ENCODE measurements at places on chromosomes 4 and X.

DNA sequence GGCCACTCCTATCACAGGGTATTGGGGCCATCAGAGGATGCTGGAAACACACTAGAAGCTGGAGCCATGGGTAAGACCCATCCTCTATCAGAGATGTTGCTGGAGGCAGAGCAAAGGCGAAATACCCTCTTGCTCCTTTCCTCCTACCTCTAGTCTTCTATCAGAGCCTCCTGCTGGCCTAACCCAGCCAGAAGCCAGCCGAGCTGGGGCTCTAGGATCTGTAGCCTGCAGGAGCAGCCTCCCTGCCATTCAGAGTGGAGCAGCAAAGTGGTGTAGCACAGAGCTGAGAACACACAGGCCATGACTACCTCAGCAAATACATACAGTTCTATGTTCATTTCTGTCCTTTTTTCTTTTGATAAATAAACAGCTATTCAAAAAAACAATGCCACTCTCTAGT is 35.7 kb downstream of the GATB start:
- no peak for DNase-seq

- DNase-seq = no peak
Measured at GRCh38 chr4:55989766-55990165, 41.0 kb downstream of the CEP135 start.

DNA sequence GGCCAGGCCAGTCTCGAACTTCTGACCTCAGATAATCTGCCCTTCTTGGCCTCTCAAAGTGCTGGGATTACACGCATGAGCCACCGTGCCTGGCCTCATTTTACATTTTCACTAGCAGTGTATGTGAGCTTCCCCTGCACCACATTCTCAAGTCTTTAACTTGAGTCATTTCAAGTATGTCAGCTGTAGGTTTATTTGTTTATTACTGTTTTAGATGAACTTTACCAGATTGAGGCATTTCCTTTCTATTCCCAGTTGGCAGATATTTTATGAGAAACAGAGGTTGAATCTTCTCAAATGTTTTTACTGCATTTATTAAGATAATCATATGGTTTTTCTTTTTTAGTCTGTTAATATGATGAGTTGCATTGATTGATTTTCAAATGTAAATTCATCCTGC is 114.6 kb upstream of the SH3RF1 start:
- DNase-seq = no peak

DNA sequence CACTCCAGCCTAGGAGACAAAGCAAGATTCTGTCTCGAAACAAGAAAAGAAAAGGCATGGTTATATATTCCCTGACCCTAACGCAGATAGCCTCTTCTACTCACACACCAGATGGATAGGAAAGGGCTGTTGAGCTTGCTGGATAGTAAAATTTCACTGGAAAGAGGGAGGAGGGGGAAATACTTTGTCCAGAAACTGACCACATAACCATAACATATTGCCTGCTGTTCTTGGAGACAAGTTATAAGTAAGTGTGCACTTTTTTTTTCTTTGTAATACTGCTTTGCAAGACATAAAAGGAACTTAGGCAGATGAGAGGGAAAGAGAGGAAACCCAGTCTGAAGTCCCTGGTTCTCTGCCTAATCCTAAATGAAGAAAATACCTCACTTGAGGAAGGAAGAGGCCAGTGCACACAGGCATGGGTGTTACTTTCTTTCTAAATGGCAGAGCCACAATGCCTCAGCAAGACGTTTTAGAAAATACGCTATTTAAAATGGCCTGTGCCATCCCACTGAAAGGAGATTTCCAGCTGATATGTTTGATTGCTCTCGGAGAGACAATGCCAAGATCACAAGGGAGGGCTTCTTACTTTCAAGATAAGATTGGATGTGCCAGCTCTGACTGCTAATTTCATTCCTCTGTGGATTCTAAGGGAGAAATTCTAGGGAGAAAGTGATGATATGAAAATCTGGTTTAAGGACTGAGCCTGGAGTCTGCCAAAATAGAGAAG is 140.6 kb downstream of the DCTD start:
- DNase-seq = no peak

DNA sequence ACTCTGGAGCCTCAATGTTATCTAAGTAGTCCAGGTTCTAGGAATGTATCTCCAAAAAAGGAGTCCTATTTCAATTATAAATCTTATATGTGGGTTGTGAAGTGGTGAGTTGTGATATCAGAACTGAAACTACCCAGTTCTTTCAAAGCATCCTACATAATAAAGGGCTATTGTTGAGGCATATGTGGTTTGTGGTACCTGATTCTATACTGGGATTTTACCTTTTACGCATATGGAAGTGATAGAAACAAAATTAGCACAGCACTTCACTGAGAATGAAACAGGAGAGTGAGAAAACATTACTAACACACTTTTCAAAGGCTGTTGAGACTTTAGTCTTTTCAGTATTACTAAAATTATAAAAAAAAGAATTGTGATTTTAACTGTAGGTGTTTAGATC is 417.7 kb upstream of the GALNT7 start:
- DNase-seq = no peak

- no peak for DNase-seq
Measured at GRCh38 chr4:109629775-109630174, 69.7 kb downstream of the MCUB start.

GRCh38 chr4:150547154-150547838 is 34.7 kb upstream of the MAB21L2 start:
- no peak for DNase-seq

GRCh38 chrX:12139934-12140611 is 1.8 kb downstream of the FRMPD4 start:
- DNase-seq = no peak

- no peak for DNase-seq
Measured at GRCh38 chr4:6614701-6615230, 25.7 kb upstream of the MRFAP1 start.

- no peak for DNase-seq
Measured at GRCh38 chr4:181821039-181822004, 421.9 kb upstream of the TENM3 start.

GRCh38 chrX:13693341-13693961 is 4.5 kb downstream of the RAB9A start:
- DNase-seq = peak; percentile 18

DNA sequence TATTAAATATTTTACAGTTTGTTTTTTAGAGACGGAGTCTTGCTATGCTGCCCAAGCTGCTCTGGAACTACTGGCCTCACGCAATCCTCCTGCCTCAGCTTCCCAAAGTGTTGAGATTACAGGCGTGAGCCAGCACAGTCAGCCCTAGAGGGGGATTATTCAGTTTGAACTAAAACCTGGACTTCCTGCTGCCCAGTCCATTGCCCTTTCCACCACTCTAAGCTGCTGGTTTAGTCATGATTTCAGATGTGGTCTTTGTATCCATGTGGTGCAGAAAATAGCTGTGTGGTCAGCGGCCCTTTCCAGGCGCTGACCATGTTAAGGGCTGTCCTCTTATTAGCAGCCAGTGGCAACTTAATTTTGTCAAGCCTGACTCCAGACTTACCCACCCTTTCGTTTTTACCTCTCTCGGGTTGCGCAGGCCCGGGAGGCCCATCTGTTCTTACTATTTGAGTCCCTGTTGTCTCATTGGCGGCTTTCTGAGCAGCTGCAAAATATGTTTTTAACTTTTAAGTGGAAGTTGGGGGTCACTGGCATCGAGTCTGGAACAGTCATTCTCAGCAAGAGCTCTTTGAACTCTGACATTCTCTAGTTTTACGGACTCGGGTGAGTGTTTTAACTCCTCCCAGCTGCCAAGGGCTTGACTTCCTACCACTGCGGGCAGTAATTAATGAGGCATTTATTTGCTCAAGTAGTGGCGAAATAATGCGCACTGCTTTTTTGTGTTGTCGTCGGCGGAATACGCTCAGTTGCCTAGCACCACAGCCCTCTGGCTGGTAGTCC is 773 bp upstream of the VMA21 start:
- DNase-seq = peak; percentile 8

- DNase-seq = no peak
Measured at GRCh38 chr4:6902318-6903042, 7.1 kb upstream of the TBC1D14 start.

GRCh38 chr4:6257247-6258025 is 12.2 kb upstream of the WFS1 start:
- no peak for DNase-seq

- no peak for DNase-seq
Measured at GRCh38 chr4:41466249-41466648, 71.7 kb upstream of the LIMCH1 start.

DNA sequence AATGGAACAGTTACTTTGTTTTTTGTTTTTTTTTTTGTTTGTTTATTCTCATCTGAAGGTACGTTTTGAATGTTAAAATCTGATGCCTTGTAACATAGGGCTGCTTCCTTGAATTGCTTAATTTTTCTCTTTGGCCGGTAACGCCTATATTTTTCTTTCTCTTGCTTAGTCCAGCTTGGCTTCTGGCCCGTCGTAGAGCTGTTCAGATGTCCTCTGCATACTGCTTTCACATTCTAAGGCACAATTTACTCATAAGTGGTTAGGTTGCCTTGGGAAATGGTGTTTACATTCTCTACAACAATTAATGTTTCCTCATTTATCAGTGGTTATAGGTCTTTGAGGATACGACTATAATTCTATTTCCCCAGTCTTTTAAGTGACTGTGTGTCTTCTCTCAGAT is 7.9 kb downstream of the NONO start:
- no peak for DNase-seq

DNA sequence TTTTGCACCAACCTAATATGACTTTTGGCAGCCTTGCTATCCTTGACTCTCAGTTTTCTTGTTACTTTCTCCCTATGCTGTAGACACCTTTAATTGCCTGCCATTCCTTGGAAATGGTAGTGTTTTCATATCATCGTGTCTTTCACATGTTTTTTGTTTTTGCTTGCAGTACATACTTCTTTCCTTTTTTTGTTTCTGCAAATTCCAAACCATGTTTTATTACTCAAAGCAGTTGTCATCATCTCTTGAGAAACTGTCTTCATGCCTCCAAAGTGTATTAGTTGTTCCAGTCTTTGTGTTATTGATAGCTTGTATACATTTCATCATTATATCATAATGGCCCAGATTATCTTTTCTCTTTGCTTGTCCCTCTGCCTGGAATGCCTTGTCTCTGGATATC is 57.1 kb downstream of the PDLIM5 start:
- no peak for DNase-seq

- no peak for DNase-seq
Measured at GRCh38 chr4:139392797-139393196, 61.1 kb upstream of the RAB33B start.

DNA sequence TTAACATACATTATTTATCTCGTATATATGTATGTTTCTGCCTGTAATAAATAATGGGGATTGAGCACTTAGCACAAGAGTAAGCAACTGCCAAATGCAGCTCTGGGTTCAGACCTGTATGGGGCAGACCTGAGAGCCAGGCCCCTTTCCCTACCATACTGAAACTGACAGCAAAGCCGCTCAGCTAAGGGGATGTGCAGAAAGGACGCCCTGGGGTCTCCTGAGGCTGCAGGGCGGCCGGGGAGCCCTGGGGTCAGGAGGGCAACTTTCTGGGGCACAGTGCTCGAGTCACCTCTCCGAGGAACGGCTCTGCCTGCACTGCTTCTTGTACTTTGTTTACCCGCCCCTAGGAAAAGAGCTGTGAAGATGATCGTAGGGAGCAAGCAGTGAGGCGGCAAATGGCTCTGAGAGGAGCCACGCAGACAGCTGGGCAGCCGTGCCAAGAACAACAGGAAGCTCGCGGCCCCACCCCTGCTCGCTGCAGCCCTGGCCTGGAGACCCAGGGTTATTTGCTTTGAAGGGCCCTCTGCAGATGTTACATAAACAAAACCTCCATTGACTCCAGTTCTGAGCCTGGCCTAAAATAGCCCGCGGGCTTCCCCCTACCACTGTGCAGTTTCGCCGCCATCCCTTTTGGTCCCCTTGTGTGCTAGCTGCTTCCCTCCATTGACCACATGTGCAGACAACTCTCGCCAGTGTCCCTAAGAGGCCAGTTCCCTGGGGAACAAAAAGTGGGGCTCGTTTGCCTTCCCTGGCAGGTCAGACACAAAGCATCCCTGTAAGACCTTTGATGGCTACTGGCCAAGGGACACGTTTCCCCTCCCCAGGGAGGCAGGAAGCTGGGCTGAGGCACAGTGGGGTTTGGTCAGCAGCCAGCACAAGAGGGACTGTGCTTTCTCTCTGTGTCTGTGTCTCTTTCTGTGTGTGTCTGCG is 111.3 kb upstream of the LNX1 start:
- peak; percentile 79 for DNase-seq

Data from Ammon's horn (tissue), 1 donor.